ENCODE measurements at places on chromosomes 11 and 22. TPM values are rescaled to one million over a fixed set of nuclear protein-coding genes. Genes with fewer than 3 reads are reported as not detected.

DNA sequence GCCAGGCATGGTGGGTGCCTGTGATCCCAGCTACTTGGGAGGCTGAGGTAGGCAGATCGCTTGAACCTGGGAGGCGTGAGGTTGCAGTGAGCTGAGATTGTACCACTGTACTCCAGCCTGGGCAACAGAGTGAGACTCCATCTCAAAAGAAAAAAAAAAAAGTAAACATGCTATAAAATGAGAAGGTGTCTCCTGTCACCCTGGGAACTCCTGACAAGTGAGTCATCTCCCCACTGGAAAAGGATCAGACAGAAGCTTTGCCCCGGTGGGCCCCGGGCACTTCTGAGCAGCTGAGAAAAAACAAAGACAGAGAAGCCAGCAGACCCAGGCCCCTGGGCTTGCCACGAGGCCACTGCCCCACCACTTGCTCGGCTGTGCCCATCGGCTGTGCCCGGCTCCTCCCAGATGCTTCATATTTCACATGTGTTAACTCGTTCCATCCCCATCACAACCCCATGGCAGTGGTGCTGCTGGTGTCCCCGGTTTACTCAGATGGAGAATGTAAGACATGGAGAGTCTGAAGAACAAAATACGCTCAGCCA, 22.3 kb downstream of the TTLL1 start:
- DNase-seq, result no peak

DNA sequence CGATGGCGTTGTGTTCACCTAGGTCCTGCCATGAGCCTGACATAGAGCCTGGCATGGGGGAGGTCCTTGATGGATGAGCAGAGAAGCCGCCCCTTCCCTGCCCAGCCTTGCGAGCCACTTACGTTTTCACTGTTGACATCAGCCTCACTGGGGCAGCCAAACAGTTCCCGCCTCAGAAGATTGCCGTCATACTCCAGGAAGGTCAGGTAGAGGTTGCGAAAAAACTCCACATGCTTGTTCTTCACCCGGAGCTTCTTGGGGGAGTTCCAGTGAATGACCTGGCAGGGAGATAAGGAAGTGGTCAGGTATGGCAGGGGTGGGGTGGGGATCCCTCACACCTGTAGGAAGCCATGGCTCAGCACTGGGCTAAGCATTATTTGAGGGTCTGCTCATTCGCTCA, 279.3 kb upstream of the SYN3 start:
- DNase-seq, result peak; percentile 57

DBX1 gene
- total RNA-seq, result not detected

DLG2 gene
- 2.9 TPM for total RNA-seq

DNA sequence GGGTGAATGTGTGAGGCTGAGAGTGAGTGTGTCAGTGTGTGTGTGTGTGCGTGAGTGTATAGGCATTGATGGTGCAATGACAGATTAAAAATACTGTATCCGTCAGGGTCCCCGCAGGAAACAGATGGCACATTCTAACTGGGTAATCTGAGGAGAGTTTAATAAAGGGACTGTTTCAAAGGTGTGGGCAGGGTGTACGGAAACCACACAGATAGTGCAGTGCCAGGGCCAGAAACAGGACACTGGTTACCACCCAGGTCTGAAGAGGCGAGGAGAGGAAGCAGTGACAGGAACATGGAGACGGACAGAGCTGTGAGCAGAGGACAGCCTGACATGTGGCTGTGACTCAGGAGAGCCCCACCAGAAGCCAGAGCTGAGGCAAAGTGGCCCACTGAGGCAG, 16.5 kb downstream of the P2RX3 start:
- DNase-seq, result no peak

TM7SF2 gene
- 25.6 TPM for total RNA-seq

MCHR1 gene
- 3.7 TPM for total RNA-seq

GRCh38 chr11:11366793-11367192, 13.7 kb upstream of the CSNK2A3 start:
- no peak for DNase-seq

OR56A1 gene
- not detected for total RNA-seq

DNA sequence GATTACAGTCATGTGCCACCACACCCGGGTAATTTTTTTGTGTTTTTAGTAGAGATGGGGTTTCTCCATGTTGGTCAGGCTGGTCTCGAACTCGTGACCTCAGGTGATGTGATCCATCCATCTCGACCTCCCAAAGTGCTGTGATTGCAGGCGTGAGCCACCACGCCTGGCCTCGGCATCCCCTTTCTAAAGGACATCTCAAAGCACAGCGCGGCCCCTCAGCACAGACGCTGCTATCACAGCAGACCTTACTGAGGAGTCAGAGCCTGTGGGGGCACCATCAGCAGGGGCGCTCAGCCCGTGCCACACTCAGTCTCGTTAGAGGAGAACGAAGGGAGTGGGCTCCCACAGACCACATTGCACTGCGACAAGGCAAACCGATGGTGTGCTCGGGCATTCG, 19.4 kb downstream of the CELSR1 start:
- no peak for DNase-seq

DNA sequence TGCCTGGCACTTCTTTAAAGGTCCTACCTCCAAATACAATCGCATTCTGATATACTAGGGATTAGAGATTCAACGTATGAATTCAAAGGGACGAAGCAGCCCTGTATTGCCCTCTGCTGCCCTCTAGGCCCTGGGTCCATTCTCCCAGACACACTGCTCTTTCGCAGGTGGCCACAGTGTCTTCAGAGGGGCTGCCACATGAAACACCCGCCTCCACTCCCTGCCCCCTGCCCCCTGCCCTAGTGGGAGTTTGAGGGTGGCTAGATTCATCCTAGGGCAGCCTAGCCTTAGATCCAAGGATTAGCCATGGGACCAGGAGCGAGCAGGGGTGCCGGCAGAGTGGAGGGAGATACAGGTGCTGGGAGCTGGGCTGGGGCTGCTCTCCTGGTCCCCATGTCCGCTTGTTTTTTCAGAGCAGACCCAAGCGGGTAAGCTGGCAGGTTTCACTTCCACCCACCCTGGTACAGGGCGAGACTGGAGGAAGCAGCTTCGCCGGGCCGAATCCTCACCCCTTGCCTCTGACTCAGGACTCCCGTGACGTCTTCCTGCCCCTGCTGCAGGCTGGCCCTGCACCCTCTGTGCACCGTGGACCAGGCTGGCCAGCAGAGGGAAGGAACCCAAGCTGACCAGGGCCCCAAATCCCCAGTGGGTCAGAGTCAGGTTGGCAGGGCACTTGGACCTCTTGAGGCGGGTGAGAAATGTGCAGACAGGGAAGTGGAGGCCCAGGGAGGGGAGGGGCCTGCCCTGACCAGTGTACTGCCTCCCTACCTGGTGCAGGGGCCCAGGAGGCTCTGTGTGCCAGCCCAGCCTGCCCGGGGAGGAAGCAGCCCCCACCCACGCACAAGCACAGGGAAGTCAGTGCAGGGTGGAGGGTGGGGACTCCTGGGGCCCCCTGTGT, 28.4 kb upstream of the HMOX1 start:
- DNase-seq, result peak; percentile 61

P2RX3 gene
- 0.63 TPM for total RNA-seq

DNA sequence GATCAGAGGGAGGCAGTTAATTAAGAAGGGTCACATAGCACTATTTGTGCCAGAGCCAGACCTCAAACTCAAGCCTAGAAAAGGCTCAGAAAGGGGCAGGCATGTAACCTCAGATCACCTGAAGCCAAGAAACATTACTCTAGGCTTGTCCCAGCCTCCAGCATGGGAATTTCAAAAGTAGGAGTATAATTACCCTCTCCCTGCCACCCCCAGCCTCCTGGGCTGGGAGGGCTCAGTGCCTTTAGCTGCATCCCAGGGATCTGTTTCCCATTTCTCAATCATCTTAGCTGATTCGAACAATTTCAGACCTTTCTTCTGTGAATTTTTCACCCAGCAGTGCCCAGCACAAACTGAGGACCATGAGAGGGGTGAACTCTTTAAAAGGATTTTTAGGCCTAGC, 33.1 kb upstream of the LRRC10B start:
- no peak for DNase-seq

GRCh38 chr11:43856993-43857392, 23.6 kb upstream of the ALKBH3 start:
- no peak for DNase-seq

All from right lobe of liver (tissue), 6 donors.